Stimulated activated CD8-positive, alpha-beta memory T cell treated with anti-CD3 and anti-CD28 coated beads, Interleukin-7, amount 100 ng/mL, for 24 hours (primary cell): ENCODE measurements at places on chromosomes 1 and 21.
A peak's percentile ranks its signal among the peaks of the same experiment; 100 is the strongest.

DNA sequence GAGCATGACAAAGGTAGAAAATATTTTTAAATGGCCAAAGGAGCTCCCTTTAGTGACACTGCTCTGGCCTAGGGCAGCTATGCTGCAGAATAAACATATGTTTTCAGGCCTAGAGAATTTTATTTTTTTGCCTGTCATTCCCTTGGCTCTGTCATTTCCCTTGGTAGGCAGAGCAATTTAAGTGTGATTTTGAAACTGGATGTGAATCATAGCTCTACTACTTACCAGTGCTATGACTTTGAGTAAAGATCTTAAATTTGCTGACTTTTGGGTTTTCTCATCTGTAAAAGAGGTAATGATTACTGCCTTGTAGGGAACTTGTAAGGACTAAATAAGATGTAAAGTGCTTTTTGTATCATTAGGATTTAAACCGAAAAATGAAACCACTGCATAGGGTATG, 189.0 kb upstream of the ZRANB2 start:
- no peak for DNase-seq

DNA sequence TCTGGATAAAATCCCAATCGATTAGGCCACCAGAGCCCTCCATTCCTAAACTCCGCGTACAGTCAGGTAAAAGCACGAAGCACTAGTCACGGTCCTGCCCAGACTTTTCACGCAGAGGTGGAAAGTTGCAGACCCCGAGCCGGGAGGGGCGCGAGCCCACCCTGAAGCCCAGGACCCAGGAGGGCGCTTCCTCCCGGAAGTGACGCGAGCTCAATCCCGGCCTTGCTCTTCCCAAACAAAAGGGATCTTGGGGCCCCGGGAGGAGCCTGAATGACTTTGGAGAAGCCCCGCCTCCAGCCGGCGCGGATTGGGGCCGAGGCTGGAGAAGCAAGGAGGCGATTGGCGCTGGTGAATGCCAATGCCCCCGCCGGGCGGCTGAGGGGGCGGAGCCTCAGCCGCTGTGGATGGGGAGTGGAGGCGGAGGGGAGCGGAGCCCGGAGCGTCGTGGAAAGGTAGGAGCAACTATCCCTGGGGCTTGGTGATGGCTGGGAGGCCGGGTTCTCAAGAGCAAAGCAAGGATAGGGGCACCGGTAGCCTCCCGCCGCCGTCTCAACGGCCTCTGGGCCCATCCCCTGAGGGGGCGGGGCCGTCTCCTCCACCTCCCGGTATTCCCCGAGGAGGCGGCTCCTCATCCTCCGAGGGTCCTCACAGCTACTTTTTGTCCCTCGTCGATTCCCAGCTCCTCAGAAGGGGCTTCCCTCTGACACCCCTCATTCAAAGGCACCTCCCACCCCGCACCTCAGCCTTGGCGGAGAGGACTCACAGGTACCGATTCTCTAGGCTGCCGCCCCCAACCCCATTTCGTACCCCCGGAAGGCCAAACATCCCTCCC, at the start of gene CTTNBP2NL:
CTTNBP2NL (plus strand) TSS at position 394 of the 832 bp plus-strand sequence. CDS start 19,952 bp downstream, outside the sequence.
- peak; percentile 62 for DNase-seq

- no peak for DNase-seq
These were observed 9.8 kb upstream of the PRSS38 start for GRCh38 chr1:227805606-227806197.

GRCh38 chr1:7781501-7781900, 2.6 kb upstream of the PER3 start:
- DNase-seq: no peak

GRCh38 chr1:61123326-61123725, 41.0 kb downstream of the NFIA start:
- no peak for DNase-seq

DNA sequence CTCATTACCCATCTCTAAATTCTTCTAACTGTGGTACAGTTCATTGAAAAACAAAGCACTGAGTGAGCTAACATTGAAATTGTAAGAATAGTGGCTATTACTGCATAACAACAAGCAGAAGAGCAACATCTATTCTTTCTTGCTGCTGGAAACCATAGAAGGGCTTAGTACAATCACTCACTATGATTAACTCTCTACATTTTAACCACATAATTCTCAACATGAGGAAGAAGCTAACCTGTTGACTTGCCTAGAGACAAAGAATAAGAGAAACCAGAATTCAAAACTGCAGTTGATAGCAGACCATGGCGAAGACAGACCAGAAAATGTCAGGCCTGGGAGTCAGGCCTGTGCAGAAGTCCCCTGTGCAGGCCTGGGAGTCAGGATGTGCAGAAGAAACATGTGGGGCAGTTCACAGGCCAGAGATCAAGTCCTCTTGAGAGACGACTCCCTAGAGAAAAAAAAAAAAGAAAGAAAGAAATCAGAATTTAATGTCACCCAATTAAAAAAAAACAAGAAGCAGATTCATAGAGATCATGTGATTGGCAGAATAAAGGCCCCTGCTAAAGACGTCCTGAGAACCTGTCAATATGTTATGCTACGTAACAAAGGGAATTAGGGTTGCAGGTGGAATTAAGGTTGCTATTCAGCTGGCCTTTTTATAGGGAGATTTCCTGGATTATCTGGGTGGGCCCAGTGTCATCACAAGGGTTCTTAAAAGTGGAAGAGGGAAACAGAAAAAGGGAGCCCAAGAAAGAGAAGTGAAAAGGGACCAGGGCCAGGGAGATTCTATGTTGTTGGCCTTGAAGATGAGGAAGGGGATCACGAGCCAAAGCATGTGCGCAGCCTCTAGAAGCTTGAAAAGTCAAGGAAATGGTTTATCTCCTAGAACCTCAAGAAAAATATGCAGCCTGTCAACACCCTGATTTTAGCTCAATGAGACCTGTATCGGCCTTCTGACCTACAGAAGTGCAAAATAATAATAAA, 94.9 kb downstream of the MRPL39 start:
- DNase-seq: no peak

DNA sequence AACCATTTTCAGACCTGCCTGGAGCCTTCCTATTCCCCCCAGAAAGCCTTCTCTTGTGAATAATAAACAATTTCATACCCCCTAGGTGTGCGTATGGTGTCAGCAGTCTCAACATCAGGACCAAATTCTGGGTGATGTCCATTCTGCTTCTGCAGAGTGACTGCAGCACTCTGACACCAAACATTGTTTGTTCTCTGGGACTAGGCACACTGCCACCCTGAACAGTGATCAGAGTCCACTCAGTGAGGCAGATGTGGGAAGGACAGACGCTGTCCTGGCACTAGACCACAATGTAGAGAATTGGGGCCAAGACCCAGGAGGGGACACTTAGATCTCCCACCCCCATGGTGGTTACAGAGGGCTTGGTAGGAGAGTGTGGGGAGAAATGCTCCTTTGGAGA, 175.1 kb downstream of the BACH1 start:
- no peak for DNase-seq

- no peak for DNase-seq
These were observed 130.8 kb downstream of the LACTBL1 start for GRCh38 chr1:22841860-22842281.

DNA sequence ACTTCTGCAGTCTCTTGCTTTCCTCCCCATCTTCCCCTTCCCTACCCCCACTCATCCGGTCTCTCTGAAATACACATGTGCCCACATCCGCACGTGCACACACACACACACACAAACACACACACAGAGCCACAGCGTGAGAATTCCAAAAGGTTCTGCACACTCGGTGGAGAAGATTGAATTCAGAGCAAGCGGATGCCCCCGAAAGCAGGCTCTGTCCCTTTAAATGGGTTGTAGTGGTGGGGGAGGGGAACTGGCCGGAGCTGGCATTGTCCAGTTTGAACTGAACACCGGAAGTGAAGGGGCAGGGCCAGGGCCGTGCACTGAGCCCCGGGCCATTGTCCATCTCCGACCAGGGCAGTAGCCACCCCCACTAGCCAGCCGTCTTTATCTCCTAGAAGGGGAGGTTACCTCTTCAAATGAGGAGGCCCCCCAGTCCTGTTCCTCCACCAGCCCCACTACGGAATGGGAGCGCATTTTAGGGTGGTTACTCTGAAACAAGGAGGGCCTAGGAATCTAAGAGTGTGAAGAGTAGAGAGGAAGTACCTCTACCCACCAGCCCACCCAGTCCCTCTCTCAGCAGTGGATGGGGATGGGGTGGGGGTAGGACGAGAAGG, 1.3 kb upstream of the LIN28A start:
- DNase-seq: no peak

DNA sequence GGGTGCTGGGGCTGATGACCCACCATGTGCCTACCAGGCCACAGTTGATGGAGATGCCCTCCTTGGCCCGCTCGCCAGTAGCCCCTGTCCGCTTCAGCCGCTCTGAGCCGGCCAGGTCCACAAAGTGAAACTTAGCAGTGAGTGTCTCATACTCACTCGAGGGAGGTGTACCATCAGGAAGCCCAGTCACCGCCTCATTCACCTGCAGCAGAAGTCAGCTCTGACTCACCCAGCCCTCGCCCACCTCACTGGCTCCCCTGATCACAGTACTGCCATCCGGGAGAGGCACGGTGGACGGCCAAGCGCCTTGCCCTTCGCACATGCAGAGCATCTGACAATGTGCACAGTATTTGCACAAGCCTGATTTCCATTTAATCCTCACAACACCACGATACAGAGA, 18.8 kb downstream of the KIF21B start:
- no peak for DNase-seq

- DNase-seq: no peak
These were observed 814.0 kb downstream of the KCNT2 start for GRCh38 chr1:195794225-195794624.

GRCh38 chr1:61011561-61012263, 70.6 kb upstream of the NFIA start:
- DNase-seq: no peak

GRCh38 chr1:200281201-200281835, 128.5 kb downstream of the ZNF281 start:
- no peak for DNase-seq

GRCh38 chr1:72326494-72326893, 44.2 kb upstream of the NEGR1 start:
- no peak for DNase-seq

DNA sequence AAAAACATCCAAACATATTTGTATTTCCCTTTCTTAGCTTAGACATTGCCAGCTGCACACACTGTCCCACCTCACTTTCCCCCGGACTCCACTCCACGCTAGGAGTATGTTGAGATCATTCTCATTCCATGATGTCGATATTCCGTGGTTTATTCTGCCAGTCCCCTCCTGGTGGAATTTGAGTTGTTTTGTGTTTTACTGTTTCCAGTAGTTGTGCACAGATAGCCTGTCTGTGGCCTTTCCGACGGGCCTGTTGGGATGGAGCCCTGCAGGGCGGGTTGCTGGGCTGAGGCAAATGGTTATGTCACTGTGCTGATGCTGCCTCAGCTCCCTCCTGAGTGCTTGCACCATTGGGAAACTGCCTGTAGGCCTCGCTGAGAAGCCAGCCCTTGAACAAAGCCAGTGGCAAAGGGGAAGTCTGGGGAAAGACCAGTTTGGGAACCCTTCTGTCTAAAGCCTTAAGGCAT, 12.8 kb downstream of the TRAPPC10 start:
- no peak for DNase-seq

GRCh38 chr1:185245466-185245865, 71.6 kb downstream of the IVNS1ABP start:
- DNase-seq: no peak

GRCh38 chr1:168199056-168199455, 20.3 kb downstream of the TIPRL start:
- DNase-seq: no peak

DNA sequence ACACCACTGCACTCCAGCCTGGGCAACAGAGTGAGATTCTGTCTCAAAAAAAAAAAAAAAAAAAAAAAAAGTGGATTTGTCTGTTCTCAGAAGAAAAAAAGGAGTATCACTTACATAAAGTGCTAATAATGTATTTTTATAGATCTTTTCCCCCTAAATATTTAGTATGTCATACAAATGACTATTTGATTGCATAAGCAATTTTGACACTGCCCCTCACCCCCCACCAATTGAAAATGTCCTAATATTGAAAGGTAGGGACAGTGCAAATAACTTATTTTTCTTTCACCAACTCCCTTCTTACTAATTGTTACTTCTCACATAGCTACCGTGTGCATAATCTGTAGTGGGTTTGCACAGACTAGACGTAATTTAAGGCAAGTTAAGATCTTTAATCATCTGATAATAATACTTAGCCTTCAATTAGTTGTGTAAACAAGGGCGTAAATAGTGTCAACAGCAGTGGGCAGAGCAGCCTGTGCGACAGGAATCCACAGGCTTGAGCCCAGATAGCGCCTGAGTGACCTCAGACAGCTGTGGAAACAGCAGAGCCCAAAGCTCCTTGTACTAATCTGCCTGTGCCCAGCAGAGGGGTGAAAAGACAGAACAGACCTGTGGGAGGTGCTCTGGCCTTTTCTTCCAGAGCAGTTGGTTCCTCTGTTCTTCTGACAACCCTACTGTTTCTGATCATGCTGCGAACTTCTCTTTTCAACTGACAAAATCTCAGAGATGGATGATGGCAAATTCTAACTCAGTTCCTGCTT, 4.5 kb upstream of the IER5 start:
- no peak for DNase-seq

- DNase-seq: no peak
These were observed 90.6 kb upstream of the CNIH3 start for GRCh38 chr1:224525411-224526040.

DNA sequence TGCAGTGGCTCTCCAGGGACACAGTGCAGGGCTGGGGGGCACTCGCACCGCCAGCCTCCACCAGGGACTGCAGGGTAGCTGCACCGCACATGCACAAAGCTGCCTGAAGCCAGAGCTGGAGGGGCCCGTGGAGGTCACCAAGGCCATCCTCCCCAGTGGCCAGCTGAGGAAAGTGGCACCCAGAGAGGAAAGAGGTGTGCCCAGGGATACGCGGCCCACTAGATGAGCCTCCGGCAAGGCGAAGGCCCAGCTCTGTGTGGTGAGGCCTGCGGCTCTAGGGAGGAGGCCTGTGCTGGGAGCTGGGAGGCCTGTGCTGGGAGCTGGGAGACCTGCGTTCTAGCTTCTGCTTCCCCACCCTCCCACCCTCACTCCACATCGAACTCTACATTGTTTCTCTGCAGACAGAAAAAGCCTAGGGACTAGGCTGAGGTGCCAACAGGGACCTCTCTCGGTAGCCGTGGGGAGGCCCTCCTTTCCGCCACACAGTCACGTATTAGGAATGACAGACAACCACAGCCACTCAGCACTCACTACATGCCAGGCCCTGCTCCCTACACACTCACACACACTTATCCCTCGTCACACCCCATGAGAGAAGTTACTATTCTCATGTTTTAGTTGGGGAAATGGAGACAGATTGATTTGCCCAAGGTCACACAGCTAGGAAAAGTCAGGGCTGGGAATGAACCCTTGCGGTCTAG, 921 bp upstream of the ASCL5 start:
- no peak for DNase-seq

DNA sequence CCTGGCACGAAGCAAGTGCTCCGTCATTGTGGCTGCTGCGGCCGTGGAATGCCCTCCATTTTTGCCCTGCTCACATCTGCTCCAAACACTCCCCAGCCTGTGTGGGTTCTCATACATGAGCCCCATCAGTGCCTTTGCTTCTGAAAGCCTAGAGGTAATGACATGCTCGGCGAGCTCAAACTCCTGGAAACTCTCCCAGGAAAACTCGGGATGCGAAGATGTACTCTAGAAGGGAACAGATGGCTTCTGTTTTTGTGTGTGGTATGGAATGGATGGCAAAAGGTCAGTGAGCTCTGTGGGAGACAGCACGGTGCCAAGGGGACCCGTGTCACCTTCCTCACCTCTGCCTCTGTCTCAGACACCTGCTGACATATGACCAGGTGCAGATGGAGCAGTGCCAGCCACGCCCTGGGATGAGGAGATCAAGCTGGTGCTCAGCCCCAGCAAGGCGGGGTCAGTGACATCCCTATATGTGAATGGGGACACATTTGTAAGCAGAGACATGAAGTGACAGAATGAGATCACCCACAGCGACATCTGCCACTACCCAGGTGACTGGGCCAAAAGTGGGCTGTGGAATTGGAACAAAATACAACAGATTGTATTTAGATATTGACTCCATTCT, 84.1 kb upstream of the COX20 start:
- DNase-seq: no peak
